ENCODE measurements at places on chromosomes 2 and 18.

DNA sequence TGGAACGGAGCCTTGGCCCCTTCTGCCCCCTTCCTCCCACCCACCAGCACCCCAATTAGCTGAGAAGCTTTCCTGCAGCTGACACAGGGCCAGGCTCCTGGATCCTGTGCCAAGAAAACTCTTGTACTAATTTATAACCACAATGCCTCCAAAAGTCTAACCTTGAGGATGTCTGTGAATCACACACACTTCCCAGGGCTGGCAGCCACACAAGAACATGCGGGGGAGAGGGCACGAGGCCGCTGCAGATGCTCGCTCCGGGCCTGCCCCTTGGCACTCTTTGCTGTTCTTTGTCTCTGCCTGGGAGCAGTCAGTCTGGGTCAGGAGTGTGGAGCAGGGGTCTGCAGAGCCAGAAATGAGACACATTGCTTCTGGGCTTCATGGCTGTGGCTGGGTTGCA, 62.7 kb upstream of the KIF5C start:
- peak; percentile 70 for DNase-seq

DNA sequence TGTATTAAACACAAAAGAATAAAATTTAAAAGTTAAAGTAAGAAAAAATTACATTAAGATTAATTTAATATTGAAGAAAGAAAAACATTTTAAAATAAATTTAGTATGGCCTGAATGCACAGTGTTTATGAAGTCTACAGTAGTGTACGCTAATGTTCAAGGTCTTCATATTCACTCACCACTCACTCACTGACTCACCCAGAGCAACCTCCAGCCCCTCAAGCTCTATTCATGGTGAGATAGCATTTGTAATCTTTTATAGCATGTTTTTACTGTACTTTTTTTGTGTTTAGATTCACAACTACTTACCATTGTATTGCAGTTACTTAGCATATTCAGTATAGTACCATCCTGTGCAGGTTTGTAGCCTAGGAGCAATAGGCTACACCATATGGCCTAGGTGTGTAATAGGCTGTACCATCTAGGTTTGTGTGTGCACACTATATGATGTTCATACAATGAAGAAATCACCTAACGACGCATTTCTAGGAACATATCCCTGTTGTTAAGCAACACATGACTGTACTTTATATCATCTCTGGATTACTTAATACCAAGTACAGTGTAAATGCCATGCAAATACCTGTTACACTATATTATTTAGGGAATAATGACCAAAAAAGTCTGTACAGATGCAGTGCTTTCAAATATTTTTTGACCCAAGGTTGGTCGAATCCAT, 144.0 kb upstream of the IL1R2 start:
- DNase-seq: peak; percentile 36

DNA sequence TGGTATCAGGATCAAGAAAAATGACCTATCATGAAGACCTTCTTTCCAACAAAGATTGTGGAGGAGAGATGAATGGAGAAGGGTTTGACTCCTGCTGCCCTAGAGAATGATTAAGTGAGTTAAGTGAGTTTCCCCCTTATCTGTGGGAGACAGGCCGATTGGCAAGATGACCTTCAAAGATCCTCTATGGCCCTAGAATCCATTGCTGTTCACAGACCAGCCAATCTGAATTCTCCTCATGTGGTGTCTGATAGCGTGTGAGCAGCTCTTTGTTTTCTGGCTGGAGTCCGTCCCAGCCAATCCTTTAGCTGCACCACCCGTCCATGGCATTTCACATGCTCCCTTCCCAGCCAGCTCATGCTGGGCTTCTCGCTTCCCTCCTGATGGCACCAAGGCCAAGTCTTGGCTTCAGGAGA, 79.4 kb downstream of the MARCHF4 start:
- peak; percentile 64 for DNase-seq

DNA sequence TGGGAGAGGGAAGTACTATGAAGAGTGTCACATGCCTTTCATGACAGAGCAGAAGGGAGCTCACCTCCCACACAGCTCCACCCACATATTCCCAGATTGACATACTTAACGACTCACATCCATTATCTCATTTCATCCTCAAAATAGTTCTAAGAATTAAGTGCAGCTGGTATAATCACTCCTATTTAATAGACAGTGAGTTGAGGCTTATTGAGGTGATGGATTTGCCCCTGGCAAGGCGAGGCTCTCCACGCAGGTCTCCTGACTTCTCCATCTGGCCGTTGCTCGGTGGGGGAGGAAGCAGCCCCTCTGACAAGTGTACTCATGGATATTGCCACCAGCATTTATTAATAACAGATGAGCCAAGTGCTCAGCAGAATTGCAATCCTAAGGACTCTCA, 81.4 kb downstream of the TGOLN2 start:
- peak; percentile 38 for DNase-seq

DNA sequence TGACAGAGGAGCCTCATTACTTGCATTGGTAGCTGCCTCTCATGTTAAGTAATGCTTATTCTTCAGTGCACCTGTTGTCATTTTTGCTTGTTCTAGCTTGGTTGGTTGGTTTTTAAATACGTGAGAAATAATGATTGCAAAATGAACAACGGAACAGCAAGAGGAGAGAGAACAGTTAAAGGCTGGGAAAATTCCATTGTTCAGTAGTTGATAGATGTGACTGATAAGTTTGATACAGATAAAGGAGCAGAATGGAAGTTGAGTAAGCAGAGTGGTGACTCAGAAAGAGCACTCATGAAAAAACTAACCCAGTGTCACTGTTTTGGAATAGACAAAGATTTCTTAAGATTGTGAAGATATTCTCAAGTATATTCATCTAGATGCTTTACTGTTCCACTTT, 50.5 kb downstream of the MTA3 start:
- DNase-seq: peak; percentile 72

- DNase-seq: no peak
Observed at GRCh38 chr2:84441036-84441435, 18.0 kb downstream of the SUCLG1 start.

- DNase-seq: no peak
Observed at GRCh38 chr2:171847627-171848026, 46.4 kb downstream of the SLC25A12 start.

DNA sequence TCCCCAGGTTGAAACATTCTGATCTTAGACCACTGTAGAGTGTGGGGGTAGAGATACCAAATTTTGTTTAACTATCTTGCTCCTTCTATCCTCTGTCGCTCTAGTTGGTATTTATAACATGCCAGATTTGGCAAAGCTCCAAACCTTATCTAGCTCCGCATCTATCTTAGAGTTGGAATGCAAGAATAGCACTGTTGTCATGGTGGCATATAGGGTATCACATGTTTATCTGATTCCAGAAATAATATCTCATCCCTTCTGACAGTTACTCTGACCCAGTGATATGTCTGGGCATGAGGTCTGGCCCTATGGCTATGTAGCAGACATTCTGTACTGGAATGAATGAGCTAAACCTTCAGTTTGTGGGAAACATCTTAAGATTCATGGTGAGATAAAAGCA, 51.7 kb downstream of the CABYR start:
- no peak for DNase-seq

GRCh38 chr2:225270861-225271260, 128.6 kb upstream of the NYAP2 start:
- DNase-seq: peak; percentile 67

DNA sequence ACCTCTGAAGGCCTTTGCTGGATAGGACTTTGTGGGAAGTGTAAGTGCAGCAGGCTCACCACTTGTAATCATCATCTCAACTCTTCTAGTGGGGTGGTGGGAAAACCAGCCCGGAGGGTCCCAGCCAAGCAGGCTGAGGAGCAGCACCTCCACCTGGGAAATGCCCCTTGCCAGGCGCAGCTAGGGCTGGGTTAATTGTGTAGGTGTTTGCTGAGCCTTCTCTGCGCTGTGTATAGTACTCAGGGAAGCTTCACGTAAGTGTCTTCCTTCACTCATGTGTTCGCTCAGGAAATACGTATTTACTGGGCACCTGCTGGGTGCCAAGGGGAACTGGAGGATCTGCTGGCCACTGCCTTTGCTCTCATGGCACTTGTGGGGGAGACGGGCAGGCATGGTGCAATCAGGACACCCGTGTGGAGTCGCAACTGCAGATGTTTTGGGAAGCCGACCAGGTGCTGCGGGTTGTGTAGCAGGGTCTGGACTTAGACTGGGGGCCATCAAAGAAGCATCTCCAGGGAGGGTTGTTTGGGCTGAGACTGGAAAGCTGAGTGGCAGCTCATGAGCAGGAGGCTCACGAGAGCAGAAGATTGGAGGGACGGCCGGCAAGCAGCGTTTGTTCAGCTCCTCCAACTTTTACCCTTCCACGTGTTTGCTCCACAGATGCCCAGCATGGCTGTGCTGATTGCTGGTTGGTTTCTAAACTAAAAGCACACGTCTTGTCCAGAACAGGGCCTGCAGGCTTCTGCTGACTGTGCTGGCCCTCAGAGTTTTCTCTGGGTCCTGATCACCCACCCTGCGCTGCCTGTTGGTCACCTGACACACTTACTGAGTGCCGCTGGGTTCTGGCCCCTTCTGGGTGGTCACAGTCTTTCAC, 164.6 kb downstream of the LDLRAD4 start:
- no peak for DNase-seq

DNA sequence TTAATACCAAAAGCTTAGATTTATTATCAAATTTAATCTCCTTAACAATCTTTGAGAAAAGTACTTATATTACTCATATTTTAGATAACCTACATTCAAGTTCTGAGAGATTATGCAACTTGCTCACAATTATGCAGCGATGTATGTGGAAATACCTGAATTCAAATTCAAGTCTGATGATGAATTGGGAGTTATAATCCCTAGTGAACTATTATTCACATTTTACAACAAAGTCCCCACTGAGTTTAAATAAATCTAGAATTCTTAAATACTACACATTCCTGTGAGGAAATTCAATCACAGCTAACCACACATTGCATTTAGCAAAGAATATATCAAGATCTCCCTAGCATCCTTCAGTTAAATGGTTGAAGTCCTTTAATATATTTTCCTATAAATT, 278.4 kb downstream of the NOL4 start:
- no peak for DNase-seq

GRCh38 chr18:79438898-79439627, 43.3 kb downstream of the NFATC1 start:
- no peak for DNase-seq

- peak; percentile 95 for DNase-seq
Observed at GRCh38 chr2:42987112-42987922, 194.9 kb upstream of the HAAO start.

DNA sequence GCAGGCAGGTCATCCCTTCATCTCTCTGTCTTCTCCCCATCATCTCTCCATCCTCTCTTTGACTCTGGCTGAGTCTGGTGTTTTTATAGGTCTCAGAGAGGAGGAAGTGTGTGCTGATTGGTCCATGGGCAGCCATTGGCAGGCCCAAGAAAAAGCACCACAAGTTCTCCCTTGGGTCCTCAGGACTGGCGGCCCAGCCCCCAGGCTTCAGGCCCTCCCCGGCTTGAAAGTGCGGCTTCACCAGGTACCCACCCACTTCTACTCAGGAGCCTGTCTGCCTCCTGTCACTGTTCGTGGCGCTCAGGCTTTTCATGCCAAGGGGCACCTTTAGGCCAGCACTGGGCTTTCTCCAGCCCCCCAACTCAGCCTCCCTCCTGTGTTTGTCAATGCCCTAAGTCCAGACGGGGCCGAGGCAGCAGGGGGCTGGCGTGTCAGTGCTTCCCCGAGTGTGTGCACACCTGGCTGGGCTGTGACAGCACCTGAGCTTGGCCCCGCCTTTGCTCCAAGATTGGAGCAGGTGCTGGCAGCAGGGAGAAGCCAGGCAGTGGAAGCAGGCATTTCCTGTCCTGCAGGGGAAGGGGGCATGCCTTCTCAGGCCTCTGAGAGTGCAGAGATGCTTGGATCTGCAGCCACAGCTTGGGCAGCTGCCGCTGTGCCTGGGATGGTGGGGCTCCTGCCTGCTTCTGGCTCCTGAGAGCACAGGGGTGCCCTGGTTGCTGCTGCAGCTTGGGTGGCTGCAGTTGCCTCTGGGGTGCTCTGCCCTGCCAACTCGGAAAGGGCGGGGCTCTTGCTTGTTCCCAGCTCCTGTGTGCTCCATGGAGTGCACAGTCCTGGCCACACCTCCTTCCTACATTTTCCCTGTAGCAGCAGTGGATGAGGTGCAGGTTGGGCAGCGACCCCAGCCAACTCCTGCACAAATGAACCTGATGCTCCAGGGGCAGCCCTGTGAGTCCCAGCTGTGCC, 34.1 kb downstream of the FBXO48 start:
- DNase-seq: no peak

DNA sequence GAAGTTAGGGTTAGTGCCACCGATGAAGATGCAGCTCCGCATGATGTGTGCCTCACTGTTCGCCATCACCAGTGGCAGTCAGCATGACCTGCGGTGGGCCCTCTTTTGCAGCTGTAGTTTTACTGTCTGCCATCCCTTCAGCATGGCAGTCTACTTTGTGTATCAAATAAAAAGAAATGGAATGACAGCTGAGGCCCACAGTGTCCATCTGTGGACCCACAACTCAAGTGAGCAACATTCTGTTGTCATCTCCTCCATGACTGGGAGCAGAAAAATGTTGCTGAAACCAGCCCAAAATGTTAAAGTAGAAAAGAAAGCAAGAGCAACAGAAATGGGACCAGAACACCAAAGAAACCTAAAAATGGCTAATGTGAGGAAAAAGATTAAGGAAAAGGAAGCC, 128.7 kb downstream of the MEP1B start:
- DNase-seq: peak; percentile 20

DNA sequence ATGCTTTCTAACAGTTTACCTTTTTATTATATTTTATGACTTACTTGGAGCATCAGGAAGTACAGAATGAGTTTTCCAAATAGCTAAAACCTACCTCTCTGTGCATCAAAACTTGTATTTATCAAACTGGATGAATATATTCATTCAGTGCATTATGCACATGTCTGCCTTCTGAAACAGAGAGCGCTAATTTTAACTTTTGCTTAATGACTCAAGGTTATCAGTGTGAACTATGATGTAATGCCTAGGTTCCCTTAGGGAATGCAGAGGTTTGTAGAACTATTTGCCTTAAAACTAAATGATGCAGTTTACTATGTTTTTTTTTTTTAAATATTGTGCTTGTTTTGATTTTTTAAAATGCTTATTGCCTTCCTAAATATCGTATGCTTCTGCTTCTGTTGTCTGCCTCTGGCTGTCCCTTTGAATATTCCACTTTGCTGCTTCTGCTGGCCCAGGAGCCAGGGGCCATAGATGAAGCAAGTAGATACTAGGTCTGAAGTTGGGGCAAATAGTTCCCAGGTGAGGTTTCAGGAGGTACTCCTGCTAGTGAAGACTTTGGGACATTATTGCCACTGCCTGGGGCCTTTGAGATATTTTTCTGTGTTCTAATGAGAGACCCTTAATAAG, 16.5 kb downstream of the TMEM178A start:
- DNase-seq: no peak

DNA sequence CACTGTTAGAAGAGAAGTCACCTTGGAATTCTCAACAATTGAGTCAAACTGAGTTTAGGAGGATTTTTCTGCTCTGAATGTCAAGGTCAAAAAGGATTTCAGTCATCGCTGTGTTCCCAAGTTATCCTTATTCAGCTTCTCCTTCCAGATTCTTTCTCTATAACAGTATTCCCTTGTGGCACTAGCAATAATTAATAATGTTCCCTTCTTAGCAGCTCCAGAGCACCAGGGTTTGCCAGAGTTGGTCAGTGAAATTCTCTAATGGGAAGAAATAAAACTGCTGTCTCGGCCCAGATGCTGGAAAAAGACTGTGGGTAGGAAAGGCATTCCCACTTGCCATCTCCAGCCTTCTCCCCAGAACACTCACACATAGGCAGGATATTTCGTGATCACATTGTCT, 836.0 kb upstream of the PIK3C3 start:
- no peak for DNase-seq
